Stimulated activated CD8-positive, alpha-beta memory T cell treated with anti-CD3 and anti-CD28 coated beads, Interleukin-15, amount 100 ng/mL, for 4 hours (primary cell): ENCODE measurements at places on chromosomes 12 and 14.

- DNase-seq, result no peak
Observed at GRCh38 chr14:53603994-53604393, 352.6 kb downstream of the BMP4 start.

GRCh38 chr14:92495027-92495426, 18.6 kb upstream of the RIN3 start:
- no peak for DNase-seq

- DNase-seq, result no peak
Observed at GRCh38 chr14:33026850-33027430, 88.3 kb downstream of the NPAS3 start.

DNA sequence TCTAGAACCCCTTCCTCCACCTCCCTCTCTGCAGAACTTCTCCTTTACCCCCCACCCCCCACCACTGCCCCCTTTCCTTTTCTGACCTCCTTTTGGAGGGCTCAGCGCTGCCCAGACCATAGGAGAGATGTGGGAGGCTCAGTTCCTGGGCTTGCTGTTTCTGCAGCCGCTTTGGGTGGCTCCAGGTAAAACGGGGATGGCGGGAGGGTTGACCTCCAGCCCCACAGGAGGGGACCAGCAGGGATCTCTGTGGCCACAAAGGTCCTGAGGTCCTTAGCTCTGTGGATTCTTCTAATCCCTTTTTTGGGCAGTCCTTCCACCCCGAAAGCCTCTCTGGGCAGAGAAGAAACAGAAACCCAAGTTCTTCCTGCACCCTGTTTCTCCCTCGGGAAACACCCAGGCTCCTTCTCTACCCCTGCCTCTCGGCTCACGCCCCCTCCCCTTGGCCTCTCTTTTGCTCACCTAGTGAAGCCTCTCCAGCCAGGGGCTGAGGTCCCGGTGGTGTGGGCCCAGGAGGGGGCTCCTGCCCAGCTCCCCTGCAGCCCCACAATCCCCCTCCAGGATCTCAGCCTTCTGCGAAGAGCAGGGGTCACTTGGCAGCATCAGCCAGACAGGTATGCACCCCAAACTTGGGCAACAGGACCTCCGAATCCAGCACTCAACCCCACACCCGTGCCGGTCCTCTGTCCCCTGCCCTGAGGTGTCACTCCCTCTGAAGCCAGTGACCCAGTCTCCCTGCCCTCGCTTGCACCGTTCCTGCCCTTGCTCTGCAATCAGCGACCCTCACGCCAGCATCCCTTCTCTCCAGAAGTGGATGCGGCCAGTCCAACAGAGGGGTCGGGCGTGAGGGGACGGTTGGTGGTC, 638 bp downstream of the LAG3 start:
- DNase-seq, result no peak

GRCh38 chr12:23640754-23641153, 308.7 kb downstream of the SOX5 start:
- DNase-seq, result no peak

GRCh38 chr14:63454863-63455622, 88.1 kb downstream of the PPP2R5E start:
- DNase-seq, result no peak
